Neuronal stem cell (in vitro differentiated cells): ENCODE measurements at places on chromosomes 7 and 10.

GRCh38 chr10:54282012-54282411 is 519.0 kb downstream of the PCDH15 start:
- H3K36me3 ChIP-seq: no peaks in the 10 kb centered on the region
- H3K27ac ChIP-seq: no peak overlapping the region
- H3K27me3 ChIP-seq: no peaks in the 10 kb centered on the region
- no peaks in the 10 kb centered on the region for H3K4me1 ChIP-seq
- H3K4me3 ChIP-seq: no peak overlapping the region

DNA sequence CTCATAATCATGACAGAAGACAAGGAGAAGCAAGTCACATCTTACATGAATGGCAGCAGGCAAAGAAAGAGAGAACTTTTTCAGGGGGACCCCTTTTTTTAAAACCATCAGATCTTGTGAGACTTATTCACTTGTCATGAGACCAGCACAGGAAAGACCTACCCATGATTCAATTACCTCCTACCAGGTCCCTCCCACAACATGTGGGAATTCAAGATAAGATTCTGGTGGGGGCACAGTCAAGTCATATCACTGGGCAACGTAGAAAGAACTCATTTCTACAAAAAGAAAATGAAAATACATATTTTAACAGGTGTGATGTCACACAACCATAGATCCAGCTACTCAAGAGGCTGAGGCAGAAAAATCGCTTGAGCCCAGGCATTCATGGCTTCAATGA is 304.1 kb downstream of the IPMK start:
- DNase-seq: no peak
- no peak overlapping the region for H3K27ac ChIP-seq
- no peaks in the 10 kb centered on the region for H3K36me3 ChIP-seq

DNA sequence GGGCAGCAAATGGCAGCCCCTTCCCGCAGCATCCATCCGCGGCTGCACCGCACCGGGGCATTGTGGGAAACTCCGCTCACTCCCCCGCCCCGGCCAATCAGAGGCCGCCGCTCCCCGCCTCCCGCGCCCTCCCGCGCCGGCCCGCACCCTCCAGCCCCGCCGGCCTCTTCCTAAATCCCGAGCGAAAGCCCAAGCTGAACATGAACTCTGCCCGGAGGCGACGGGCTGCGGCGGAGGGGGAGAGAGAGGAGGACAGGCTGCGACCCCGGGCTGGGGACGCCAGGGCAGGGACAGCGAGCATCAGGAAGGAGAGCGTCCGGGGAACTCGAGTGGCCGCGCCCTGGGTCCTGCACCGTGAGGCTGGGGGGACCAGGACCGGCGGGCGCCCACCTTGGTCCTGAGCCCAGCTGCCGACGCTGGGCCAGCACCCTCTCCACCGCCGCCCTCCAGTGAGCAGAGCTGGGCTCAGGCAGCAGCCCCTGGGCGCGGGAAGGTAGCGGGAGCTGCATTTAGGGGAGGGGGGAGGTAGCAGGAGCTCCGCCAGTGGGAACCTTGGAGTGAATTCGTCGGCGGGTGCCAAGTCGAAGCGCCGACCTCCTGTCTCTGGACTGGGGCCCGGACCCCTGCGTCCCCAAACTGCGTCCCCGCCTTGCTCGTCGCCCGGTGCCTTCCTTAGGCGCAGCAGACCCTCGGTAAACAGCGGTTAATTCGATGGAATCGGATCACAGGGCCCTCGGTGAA is at the start of gene DGKI:
Gene DGKI, minus strand, starts transcription at position 148 of the 741 bp plus-strand sequence.
- peak; percentile 57 for DNase-seq
- peaks cover 28% of the 10 kb centered on the region for H3K4me1 ChIP-seq
- H3K27me3 ChIP-seq: peaks cover 9% of the 10 kb centered on the region
- H3K36me3 ChIP-seq: no peaks in the 10 kb centered on the region

DNA sequence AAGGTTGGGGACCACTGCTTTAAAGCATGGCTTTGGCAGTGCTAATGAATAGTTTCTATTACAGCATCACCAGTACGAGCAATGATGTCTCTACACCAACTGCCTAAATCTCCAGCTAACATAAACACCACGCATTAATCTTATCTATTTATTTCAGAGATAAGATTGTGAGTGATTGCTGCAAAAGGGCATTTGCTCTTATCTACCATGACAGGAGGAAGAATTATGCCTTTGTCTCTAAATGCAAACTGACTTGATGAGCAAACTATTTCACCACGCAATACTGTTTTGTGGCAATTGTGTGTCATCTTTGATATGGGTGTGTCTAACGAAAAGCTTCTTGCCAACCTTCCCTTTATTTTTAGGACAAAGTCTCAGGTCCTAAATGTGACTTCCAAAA is 684.9 kb downstream of the SORCS1 start:
- H3K27me3 ChIP-seq: no peaks in the 10 kb centered on the region
- no peaks in the 10 kb centered on the region for H3K4me1 ChIP-seq
- DNase-seq: no peak
- no peaks in the 10 kb centered on the region for H3K36me3 ChIP-seq

- no peaks in the 10 kb centered on the region for H3K4me1 ChIP-seq
- H3K27ac ChIP-seq: no peak overlapping the region
- no peaks in the 10 kb centered on the region for H3K36me3 ChIP-seq
- DNase-seq: no peak
- no peak overlapping the region for H3K4me3 ChIP-seq
These were observed 8.2 kb upstream of the FAM3C start for GRCh38 chr7:121404348-121404747.

- DNase-seq: no peak
- H3K27ac ChIP-seq: no peak overlapping the region
- peaks cover 19% of the 10 kb centered on the region for H3K36me3 ChIP-seq
These were observed 48.9 kb downstream of the IRF5 start for GRCh38 chr7:128986609-128987008.

DNA sequence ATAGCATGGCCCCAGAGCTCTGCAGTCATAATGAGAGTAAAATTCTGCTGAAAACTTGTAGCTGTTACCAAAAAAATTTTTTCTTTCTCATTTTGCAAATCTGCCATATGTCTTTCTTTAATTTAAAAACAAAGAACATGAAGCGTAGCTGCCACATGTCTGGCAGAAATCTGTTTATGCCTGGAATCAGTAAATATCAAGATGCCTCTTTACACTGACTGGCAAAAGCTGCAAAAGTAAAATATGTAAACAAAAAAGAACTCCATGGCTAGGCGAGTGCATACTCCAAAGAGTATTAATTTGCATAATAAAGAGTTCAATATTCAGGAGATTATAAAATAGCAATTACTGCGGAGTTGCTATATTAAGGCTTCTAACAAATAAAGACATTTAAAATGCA is 130.9 kb upstream of the SP8 start:
- no peaks in the 10 kb centered on the region for H3K4me1 ChIP-seq
- H3K27ac ChIP-seq: no peak overlapping the region
- H3K4me3 ChIP-seq: no peak overlapping the region

GRCh38 chr7:80014511-80014910 is 120.1 kb upstream of the GNAI1 start:
- no peak for DNase-seq
- H3K27me3 ChIP-seq: no peaks in the 10 kb centered on the region
- no peak overlapping the region for H3K27ac ChIP-seq
- H3K4me3 ChIP-seq: no peak overlapping the region

- H3K4me1 ChIP-seq: peaks cover 27% of the 10 kb centered on the region
- no peak for DNase-seq
- H3K4me3 ChIP-seq: no peak overlapping the region
These were observed 233.6 kb downstream of the PRPF18 start for GRCh38 chr10:13820119-13820963.

DNA sequence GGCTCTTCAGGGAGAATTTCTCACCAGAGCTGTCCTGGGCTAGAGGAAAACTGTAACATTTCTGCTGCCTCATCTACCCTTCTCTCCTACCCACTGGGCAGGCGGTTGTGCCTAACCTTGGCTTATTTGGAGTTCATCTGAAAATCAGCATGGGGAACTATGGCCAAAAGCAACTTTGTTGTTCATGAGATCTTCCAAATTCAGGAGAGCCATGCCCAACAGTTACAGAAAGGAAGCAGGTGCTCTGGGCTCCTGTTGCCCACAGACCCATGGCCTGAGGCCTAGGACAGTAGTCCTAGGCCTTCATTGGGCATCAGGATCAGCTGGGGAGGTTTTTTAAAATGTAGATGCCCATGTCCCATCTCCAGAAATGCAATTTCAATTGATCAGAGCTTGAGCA is 85.2 kb downstream of the GRID1 start:
- peaks cover 2% of the 10 kb centered on the region for H3K4me1 ChIP-seq
- H3K27me3 ChIP-seq: no peaks in the 10 kb centered on the region
- no peak overlapping the region for H3K27ac ChIP-seq
- no peak for DNase-seq
- no peaks in the 10 kb centered on the region for H3K36me3 ChIP-seq

GRCh38 chr10:102410429-102411073 is 8.0 kb downstream of the PSD start:
- no peak overlapping the region for H3K27ac ChIP-seq
- H3K27me3 ChIP-seq: peaks cover 49% of the 10 kb centered on the region
- no peak overlapping the region for H3K4me3 ChIP-seq
- H3K4me1 ChIP-seq: peaks cover 66% of the 10 kb centered on the region
- DNase-seq: no peak
- H3K36me3 ChIP-seq: peaks cover 17% of the 10 kb centered on the region

DNA sequence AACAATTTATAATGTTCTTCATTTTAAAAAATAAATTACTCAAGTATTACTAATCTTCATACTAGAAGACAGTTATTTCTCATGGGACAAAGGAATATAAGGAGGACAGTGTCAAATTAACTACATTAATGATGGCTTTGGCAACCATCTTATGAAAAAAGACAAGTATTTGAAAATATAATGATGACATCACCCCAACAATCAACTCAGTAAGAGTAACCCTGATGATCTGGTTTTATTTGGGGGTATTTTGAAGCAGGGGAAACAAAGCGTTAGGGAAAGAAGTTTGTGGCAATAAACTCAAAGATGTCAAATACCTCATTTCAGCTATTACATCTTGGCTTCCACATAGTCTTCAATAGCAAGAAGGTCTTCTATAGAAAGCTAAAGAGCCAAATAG is 29.0 kb upstream of the RELN start:
- H3K36me3 ChIP-seq: no peaks in the 10 kb centered on the region
- no peak overlapping the region for H3K4me3 ChIP-seq
- no peaks in the 10 kb centered on the region for H3K27me3 ChIP-seq
- H3K27ac ChIP-seq: no peak overlapping the region
- H3K4me1 ChIP-seq: no peaks in the 10 kb centered on the region

DNA sequence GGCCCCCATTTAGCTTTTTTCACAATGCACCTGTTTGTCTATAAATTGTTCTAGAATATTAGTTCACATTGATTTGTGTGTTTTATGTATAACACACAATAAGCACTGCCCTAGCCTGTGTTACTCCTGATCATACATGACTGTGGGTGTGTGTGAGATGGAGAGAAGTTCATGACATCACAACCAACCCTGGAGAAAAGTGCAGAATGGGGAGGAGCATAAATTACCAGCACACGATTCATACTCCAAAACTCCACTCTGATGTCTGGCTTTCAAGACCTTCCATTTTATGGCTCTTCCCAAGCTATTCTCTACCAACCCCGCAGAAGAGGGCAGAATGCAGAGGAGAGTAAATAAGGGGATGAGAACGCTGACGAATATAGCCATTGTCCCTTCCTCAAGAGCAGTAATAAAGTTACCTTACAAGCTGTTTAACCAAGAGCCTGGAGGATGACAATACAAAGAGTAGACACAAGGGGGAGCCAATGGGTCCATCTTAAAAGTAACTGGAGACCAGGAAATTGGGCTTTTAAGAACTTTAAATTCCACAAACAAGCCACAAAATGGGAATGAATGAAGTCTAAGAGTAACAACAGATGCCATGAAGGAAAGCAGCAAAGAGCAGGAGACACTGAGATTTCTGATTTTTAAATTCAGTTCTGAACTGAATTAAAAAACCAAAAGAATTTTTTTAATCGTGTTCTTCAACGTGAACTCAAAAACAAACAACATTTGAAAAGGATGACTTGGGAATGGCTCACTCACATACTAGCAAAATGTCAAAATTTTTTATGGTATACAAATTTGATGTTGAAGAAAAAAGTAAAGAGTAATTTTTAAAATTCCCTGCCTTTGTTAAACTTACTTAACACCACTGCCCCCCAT is 159.6 kb downstream of the PARD3 start:
- DNase-seq: peak; percentile 63
- no peaks in the 10 kb centered on the region for H3K27me3 ChIP-seq
- H3K4me3 ChIP-seq: no peak overlapping the region

- no peaks in the 10 kb centered on the region for H3K4me1 ChIP-seq
- no peak overlapping the region for H3K4me3 ChIP-seq
- DNase-seq: no peak
These were observed 1029.0 kb downstream of the GRM8 start for GRCh38 chr7:126223729-126224128.

- no peaks in the 10 kb centered on the region for H3K27me3 ChIP-seq
- H3K27ac ChIP-seq: no peak overlapping the region
- no peaks in the 10 kb centered on the region for H3K36me3 ChIP-seq
- H3K4me3 ChIP-seq: no peak overlapping the region
These were observed 28.0 kb upstream of the GSAP start for GRCh38 chr7:77444123-77444522.

DNA sequence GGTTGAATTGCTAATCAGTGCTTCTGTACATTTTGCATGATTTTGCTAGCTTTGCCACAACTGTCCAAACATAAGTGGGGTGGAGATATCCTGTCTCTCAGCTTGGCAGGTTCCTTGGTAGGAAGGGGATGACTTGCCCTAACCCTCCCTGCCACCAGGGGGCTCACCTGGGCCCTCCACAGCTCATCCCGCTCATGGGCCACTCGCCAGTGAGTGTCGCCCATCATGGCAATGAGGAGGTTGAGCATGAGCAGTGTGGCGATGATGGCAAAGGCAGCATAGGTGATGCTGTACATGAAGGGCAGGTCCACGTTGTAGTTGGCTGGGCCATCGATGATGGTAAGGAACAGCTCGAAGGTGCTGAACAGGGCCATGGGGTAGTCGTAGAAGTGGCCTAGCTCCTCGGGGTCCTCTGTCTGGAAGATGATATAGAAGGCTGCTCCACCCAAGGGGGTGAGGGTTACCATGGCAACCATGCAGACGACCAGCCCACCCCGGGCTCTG is 12.2 kb downstream of the TRPV6 start:
- no peaks in the 10 kb centered on the region for H3K27me3 ChIP-seq
- H3K27ac ChIP-seq: no peak overlapping the region
- no peaks in the 10 kb centered on the region for H3K36me3 ChIP-seq
- DNase-seq: no peak
- H3K4me1 ChIP-seq: peaks cover 1% of the 10 kb centered on the region

GRCh38 chr7:65302883-65303282 is 70.8 kb upstream of the ZNF92 start:
- no peak overlapping the region for H3K4me3 ChIP-seq
- H3K27ac ChIP-seq: no peak overlapping the region
- H3K27me3 ChIP-seq: no peaks in the 10 kb centered on the region
- DNase-seq: no peak

DNA sequence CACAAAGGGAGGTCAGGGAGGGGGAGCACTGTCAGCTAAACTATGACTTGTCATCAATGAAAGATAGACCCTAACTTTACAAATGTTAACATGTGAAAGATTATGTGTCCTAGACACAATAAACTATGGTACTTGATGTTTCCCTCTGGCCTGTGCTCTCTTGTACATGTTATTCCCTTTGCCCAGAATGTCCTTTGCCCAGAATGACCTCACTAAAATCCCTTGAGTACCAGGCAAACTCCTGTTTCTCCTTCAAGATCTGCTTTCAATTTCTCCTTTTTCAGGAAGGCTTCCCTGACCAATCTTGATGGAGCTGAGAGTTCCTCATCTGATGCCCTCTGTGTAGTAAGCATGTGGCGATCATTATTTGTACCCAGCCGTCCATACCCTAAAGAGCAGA is 143.1 kb downstream of the ZNF365 start:
- no peak overlapping the region for H3K27ac ChIP-seq
- no peak overlapping the region for H3K4me3 ChIP-seq
- H3K4me1 ChIP-seq: no peaks in the 10 kb centered on the region
- no peaks in the 10 kb centered on the region for H3K36me3 ChIP-seq
- H3K27me3 ChIP-seq: no peaks in the 10 kb centered on the region
